ENCODE measurements at places on chromosomes 6 and 20. TPM values are rescaled to one million over a fixed set of nuclear protein-coding genes. Genes with fewer than 3 reads are reported as not detected.

GRCh38 chr6:67766057-67766456 lies 869.0 kb upstream of the ADGRB3 start:
- H3K36me3 ChIP-seq = no peaks in the 10 kb centered on the region
- no peak overlapping the region for H3K4me3 ChIP-seq
- H3K27me3 ChIP-seq = no peaks in the 10 kb centered on the region
- no peak for DNase-seq

GRCh38 chr20:50005471-50005981 lies 22.7 kb downstream of the SNAI1 start:
- H3K36me3 ChIP-seq = no peaks in the 10 kb centered on the region
- DNase-seq = no peak
- no peak overlapping the region for H3K27ac ChIP-seq
- no peak overlapping the region for H3K4me3 ChIP-seq

The GSTA2 gene
- total RNA-seq = not detected

GRCh38 chr6:8203337-8203736 lies 101.0 kb upstream of the EEF1E1 start:
- DNase-seq = no peak
- no peaks in the 10 kb centered on the region for H3K27me3 ChIP-seq
- no peak overlapping the region for H3K4me3 ChIP-seq
- H3K4me1 ChIP-seq = no peaks in the 10 kb centered on the region
- no peak overlapping the region for H3K27ac ChIP-seq
- no peaks in the 10 kb centered on the region for H3K36me3 ChIP-seq

DNA sequence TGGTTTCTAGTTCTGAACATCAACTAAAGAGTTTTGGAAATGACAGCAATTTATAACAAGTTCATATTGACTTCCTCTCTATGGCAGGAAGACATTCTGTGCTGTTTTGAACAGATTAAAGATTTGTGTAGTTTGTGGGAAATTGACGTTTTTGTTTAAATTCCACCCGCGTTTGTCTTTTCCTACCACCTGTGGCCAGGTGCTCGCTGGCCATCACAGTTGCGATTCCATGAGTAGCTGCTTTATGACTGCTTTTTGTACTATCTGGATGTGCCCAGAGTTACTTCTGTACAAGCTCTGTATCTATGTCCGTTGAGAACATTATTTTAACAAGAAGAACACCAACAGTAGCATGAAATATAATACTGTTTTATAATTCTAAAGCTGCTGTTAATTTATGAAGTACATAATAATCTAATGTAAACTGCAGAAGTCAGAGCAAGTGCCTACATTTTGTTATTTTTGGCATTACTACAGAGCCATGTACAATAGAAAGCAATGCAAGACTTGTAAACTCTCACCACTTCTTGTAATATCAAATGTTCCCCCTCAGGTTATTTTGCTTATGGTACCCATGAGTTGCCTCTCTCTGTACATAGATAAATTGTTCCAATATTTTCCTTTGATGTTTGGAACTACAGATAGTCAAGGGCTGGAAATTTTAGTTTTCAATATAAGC lies 33.5 kb downstream of the ZBTB2 start:
- H3K4me3 ChIP-seq = no peak overlapping the region
- peaks cover 6% of the 10 kb centered on the region for H3K36me3 ChIP-seq
- H3K27ac ChIP-seq = no peak overlapping the region
- no peaks in the 10 kb centered on the region for H3K27me3 ChIP-seq
- peaks cover 8% of the 10 kb centered on the region for H3K4me1 ChIP-seq
- no peak for DNase-seq

- no peaks in the 10 kb centered on the region for H3K27me3 ChIP-seq
- peaks cover 59% of the 10 kb centered on the region for H3K4me1 ChIP-seq
- no peak for DNase-seq
- no peak overlapping the region for H3K27ac ChIP-seq
- no peak overlapping the region for H3K4me3 ChIP-seq
These were observed 40.2 kb downstream of the RALY start for GRCh38 chr20:34033903-34034302.

The AIF1 gene
- total RNA-seq = 5.2 TPM

DNA sequence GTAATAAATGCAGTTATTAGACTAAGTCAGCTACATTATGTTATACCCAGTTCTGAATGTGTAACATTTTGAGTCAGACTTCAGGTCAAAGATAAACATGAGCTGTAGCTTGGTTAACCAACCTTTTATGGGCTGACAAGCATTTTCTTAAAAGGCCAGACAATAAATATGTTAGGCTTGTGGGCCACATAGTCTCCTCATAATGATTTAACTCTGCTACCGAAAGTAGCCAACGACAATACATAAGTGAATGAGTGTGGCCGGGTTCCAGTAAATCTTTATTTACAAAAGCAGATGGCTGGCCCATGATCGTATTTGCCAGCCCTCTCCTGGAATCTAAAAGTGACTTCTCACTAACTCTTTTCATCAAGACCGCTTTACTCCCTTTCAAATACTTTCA lies 49.9 kb downstream of the ATG5 start:
- no peak overlapping the region for H3K27ac ChIP-seq
- no peaks in the 10 kb centered on the region for H3K36me3 ChIP-seq
- no peak for DNase-seq

GRCh38 chr6:73088138-73088813 lies 137.0 kb downstream of the KHDC1L start:
- no peak overlapping the region for H3K27ac ChIP-seq
- no peaks in the 10 kb centered on the region for H3K4me1 ChIP-seq
- H3K36me3 ChIP-seq = no peaks in the 10 kb centered on the region
- H3K4me3 ChIP-seq = no peak overlapping the region
- H3K27me3 ChIP-seq = no peaks in the 10 kb centered on the region
- no peak for DNase-seq

GRCh38 chr6:33613146-33613794 lies 7.9 kb upstream of the ITPR3 start:
- H3K27me3 ChIP-seq = no peaks in the 10 kb centered on the region
- no peaks in the 10 kb centered on the region for H3K4me1 ChIP-seq
- no peak overlapping the region for H3K27ac ChIP-seq
- DNase-seq = no peak
- H3K36me3 ChIP-seq = no peaks in the 10 kb centered on the region
- H3K4me3 ChIP-seq = no peak overlapping the region

The TCP11 gene
- total RNA-seq = not detected

DNA sequence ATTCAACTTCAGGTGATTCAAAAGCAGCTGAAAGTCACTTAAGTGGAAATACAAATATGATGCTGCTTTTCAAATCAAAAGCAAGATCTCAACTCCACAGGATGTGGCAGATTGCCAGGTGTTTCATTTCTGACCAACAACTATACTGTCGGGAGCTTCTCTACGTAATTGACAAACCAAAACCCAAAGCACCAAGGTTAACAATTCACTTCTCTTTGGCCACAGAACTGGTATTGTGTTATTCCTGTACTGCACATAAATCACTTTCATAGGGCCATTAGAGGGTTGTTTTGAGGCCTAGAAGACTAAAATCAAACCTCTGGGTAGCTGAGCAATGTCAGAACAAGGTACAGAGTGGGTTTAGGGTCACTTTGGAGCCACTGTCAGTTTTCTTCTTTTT lies 169.7 kb downstream of the HAO1 start:
- H3K4me1 ChIP-seq = no peaks in the 10 kb centered on the region
- no peak for DNase-seq

GRCh38 chr20:30281584-30282197 lies 975.8 kb upstream of the DEFB115 start:
- DNase-seq = no peak
- no peaks in the 10 kb centered on the region for H3K27me3 ChIP-seq
- H3K4me1 ChIP-seq = peaks cover 24% of the 10 kb centered on the region
- no peak overlapping the region for H3K27ac ChIP-seq
- no peaks in the 10 kb centered on the region for H3K36me3 ChIP-seq
- no peak overlapping the region for H3K4me3 ChIP-seq

Data from CD4-positive, alpha-beta memory T cell (primary cell).